ENCODE measurements at places on chromosomes 3 and 15. TPM values are rescaled to one million over a fixed set of nuclear protein-coding genes. Genes with fewer than 3 reads are reported as not detected.

The MINAR1 gene
- total RNA-seq: 0.21 TPM

GRCh38 chr15:74709011-74709410 lies 13.2 kb upstream of the EDC3 start:
- no peak for DNase-seq

DNA sequence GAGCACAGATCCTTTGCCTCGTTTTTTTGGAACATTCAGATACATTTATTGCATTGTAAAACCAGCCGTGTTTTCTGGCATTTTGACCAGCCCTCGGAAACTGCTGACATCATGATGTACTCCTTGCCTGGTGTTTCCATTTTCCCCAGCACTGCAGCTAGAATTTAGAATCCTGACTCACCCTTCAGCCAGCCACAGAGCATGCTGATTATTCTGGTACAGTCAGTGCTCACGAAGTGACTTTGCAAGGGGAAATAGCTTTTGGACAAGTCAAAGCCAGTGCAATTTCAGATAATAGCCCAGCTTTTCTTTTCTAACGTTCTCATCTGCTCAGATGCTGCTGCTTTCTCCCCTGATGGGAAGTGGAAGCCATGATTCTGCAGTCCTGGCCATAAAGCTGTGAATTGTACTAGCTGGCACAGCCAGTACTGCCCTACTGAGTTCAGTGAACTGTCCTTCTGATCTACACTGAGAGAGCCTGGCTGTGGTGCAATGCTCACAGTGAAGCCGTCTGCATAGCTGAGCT lies 12.1 kb upstream of the CNBP start:
- peak; percentile 90 for DNase-seq

The IL17RE gene
- 21.7 TPM for total RNA-seq

The ITIH4 gene
- total RNA-seq: 9.8 TPM

GRCh38 chr3:16177962-16178627 lies 3.6 kb downstream of the GALNT15 start:
- DNase-seq: no peak

The DNAJB8 gene
- total RNA-seq: not detected

DNA sequence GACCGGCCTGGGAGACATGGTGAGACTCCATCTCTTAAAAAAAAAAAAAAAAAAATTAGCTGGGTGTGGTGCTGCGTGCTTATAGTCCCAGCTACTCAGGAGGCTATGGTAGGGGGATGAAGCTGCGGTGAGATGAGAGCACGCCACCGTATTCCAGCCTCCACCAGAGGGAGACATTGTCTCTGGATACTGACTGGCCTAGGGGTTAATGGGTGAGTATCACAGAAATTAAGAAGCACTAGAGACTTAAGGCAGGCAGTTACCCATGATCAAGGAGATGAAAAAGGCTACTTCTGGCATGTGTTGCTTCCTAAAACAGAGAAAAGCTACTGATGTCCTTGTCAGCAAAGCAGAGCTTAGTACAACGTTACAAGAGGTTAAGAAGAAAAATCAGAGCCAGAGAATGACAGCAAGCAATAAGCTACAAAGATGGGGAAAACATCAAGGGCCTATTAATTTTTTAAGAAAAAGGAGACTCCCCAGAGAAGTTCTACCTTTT lies 8.6 kb downstream of the TFRC start:
- DNase-seq: no peak

The IGSF11 gene
- total RNA-seq: not detected

GRCh38 chr3:152193673-152194267 lies 75.0 kb upstream of the MBNL1 start:
- DNase-seq: no peak

DNA sequence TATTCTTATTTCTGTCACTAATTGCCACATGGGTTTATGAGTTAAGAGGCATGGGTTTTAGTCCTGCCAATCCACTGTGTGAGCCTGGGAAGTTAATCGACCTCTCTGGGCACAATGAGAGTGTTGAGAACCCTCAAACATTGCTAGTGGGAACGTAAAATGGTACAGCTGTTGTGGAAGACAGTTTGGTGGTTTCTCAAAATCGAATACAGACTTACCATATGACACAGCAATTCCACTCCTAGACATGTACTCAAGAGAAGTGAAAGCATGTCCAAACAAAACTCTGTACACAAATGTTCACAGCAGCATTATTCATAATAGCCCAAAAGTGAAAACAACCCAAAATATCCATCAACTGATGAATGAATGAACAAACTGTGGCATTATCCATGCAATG lies 5.7 kb upstream of the GNB5 start:
- no peak for DNase-seq

- no peak for DNase-seq
Observed at GRCh38 chr3:149252272-149252671, 30.6 kb upstream of the CP start.

- peak; percentile 50 for DNase-seq
Observed at GRCh38 chr3:126264381-126264780, 84.0 kb upstream of the ALDH1L1 start.

GRCh38 chr3:128784843-128785242 lies 58.9 kb downstream of the RAB7A start:
- DNase-seq: no peak
